ENCODE measurements at places on chromosomes 1 and 21. TPM values are rescaled to one million over a fixed set of nuclear protein-coding genes. Genes with fewer than 3 reads are reported as not detected.
A peak's percentile ranks its signal among the peaks of the same experiment; 100 is the strongest.

The MARK1 gene
- total RNA-seq = not detected

The XPR1 gene
- 24.7 TPM for total RNA-seq

The LCE2B gene
- total RNA-seq = not detected

The GSTM3 gene
- 12.4 TPM for total RNA-seq

The ST6GALNAC5 gene
- total RNA-seq = not detected

The CHI3L2 gene
- total RNA-seq = 2.3 TPM

The ANGPTL3 gene
- not detected for total RNA-seq

The CD55 gene
- total RNA-seq = 133 TPM

The NUAK2 gene
- total RNA-seq = 0.80 TPM

The DSCAM gene
- total RNA-seq = not detected

DNA sequence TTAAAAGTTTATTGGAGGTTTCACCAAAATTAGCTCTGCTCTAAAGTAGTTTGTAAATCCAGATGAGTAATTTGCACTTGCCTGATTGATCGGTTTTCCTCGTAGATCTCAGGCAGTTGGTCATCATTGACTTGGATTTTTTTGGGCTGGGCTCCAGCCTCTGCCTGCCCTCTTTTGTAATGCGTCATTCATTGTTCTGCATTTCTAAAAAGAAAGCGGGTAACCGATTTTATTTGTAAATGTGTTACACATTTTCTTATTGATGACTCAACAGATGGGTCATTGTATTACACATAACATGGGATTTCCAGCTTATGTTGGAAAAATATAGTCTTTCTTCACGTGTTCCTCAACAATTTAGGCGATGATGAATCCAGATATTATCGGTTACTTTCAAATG is 5.5 kb downstream of the ETS2 start:
- no peak for DNase-seq
- H3K36me3 ChIP-seq = peaks cover 70% of the 10 kb centered on the region
- H3K4me3 ChIP-seq = no peak overlapping the region
- H3K4me1 ChIP-seq = peaks cover 45% of the 10 kb centered on the region
- no peak overlapping the region for H3K27ac ChIP-seq

DNA sequence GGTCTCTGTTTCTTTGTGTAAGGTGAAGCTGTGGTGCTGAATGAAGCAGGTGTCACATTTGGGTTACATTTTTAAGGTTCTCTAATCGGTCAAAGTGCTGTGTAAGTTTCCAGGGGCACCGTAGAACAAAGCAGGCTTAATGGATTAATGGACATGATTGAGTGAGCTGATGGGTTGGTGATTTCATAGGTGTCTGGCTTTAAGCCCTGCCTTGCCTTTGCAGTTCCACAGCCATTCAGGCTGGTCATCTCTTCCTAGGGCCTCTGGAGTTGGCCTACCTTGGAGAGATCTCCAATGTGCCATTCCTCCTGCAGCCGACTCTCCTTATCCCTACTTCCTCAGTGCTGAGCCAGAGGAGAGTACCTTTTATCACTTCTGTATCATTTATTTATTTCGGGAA is 15.2 kb downstream of the GALNT2 start:
- peak overlapping the region; percentile 87 for H3K27ac ChIP-seq
- H3K4me3 ChIP-seq = no peak overlapping the region
- H3K27me3 ChIP-seq = no peaks in the 10 kb centered on the region
- H3K36me3 ChIP-seq = peaks cover 31% of the 10 kb centered on the region
- peaks cover 54% of the 10 kb centered on the region for H3K4me1 ChIP-seq
- DNase-seq = no peak

DNA sequence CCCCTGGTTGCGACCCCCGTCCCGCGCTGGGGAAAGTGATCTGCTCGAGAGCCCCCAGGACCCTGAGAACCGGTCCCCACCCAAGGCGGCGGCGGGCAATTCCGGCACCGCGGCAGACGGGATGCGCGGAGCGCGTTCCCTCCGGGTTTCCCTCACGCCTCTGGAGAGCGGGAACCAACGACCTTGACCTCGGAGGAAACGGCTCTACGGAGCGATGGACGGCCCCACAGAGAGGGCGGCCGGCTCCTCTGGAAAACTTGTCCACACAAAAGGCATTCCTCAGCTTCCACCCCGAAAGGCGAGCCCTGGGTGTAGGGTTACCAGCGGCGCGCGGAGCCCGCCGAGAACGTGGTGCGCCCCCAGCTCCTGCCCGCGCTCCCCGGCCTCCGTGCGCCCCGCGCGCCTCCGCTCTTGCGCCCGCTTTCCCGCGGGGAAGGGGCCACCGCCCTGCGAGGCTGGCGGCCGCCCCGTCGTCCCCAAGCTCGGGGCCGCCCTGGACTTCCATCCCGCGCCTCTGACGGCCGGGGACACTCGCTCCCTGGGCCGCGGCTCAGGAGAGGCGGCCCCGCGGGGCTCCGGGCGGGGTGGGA is 391 bp upstream of the KIAA1614 start:
- H3K4me1 ChIP-seq = peaks cover 15% of the 10 kb centered on the region
- H3K4me3 ChIP-seq = peak overlapping the region; percentile 66
- H3K36me3 ChIP-seq = no peaks in the 10 kb centered on the region
- no peak for DNase-seq
- peaks cover 41% of the 10 kb centered on the region for H3K27me3 ChIP-seq

DNA sequence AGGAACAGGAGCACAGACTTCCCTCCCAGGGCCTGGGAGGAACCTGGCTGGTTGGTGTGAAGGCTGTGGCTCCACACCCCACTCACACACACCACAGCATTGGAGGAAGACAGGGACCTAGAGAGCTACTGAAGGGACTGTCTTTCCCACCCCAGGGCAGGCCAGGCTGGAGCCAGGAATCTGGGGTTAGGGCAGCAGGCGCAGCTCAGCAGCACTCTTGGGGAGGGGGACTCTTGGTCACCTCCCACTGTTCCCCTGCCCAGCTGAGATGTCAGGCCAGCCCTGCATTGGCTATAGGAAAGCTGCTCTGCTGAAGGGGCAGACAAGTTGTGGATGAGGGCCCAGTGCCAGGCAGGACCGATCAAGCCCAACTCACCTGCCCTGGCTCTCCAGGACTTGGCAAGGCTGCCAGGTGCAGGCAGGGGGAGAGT is 1.6 kb upstream of the PLEKHA6 start:
- H3K4me3 ChIP-seq = no peak overlapping the region
- peak overlapping the region; percentile 34 for H3K27ac ChIP-seq

DNA sequence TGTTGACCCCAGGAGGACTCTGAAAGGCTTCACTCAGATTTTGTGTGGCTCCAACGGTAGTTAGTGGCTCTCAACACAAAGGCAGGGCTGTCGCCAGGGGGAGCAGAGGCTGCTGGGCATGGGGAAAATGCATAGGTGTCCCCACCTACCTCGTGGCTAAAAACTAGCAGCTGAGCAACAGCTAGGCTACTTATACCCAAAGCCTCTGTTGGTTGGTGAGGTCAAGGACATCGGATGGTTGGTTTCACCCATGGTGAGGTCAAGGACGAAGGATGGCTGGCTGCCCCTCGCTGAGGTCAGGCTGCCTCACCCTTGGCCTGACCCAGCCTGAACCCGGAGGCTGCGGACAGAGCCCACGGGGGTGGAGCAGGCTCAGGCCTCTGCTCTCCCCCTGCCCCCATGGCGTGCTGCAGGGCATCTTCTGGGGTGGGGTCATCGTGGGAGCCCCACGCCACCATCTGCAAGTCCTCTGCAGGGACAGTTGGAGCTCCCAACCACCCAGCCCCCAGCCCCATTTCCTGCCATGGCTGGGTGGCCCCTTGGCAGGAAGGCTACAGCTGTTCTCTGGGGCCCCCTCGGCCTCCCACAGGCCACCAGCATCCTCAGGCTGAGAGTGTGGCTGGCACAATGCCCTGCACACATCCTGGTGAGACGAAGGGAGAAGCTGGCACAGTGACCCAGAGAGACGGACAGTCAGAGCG is 8.5 kb upstream of the GNB1 start:
- no peaks in the 10 kb centered on the region for H3K36me3 ChIP-seq
- H3K27me3 ChIP-seq = peaks cover 8% of the 10 kb centered on the region
- no peak overlapping the region for H3K4me3 ChIP-seq
- DNase-seq = peak; percentile 76

DNA sequence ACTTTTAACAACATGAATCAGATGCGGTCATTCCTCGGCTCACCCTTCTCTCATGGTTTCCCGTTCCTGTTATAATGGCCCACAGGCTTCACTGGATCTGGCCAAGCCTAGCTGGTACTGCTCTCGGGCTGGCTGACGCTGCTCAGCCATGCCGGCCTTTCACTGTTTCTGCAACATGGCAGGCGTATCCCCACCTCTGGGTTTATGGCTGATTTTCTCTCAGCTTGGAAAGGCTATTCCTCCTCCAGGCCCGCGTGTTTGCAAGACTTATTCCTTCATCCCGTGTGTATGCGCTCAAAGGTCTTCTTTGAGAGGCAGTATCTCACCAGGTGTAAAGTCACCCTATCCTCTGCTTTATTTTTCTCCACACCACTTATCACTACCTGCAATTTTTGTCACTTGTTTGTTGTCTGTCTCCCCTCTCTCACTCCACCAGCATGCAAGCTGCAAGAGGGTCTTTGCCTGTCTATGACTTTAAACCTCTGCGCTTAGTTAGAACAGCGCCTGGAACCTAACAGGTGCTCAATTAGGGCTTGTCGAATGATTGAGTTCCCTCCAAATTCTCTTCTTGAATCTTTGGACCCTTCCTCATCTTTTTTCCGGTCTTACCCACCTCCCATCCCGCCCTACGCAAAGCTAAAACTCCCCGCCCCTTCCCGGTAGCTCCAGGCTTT is 491 bp upstream of the RAP1A start:
- peak overlapping the region; percentile 93 for H3K27ac ChIP-seq
- peaks cover 69% of the 10 kb centered on the region for H3K4me1 ChIP-seq
- no peaks in the 10 kb centered on the region for H3K27me3 ChIP-seq
- peak overlapping the region; percentile 86 for H3K4me3 ChIP-seq

Measured in activated CD4-positive, alpha-beta T cell treated with anti-CD3 and anti-CD28 coated beads, Interleukin-2, amount 10 ng/mL, durations not matched to agents 24 days and 14 days (primary cell).